ENCODE measurements at places on chromosomes 11 and 22.

GRCh38 chr11:110199184-110199981, 97.0 kb downstream of the RDX start:
- no peak for DNase-seq

DNA sequence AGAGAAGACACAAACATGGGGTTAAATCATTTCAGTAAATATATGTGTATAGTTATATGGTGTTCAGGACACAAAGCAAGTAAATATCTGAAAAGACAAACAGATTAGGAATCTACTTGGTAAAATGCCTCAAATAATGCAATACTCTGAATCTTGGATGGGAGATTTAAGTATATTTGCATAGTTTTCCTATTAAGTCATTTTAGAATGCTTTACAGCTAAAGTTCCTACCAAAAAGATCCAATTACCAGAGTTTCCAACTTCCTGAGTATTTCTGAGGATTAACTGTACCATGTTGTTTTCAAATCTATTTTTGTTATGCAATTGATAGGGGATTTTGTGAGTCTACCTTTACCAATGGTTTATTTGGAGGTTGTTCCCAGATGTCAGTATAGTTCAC, 424.4 kb upstream of the CCDC179 start:
- DNase-seq: no peak

DNA sequence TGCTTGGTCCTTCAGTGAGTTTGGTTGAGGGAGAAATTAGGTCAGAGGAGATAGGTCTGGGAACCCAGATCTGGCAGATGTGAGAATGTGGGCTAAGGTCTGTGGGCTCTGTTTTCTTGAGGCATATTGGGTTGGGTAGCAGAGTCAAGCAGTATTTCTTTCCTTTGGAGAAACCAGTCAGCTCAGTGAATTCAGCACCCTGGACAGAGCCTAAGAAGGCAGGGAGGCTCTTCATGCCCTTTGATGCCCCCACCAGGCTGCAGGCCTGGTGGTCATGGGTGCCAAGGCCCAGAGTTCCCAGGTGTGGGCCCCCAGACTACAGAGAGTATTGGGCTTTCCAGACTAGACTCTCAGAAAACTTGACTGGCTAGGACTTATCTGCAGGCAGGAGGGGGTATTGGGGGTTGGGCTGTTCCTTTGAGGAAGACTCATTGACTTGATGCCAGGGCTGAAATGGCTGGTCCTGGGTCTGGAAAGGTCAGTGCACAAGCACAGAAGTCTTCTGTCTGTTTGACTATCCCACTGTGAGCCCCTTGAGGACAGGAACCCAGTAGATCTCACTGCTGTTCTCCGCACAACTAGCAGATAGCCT, 45.3 kb upstream of the NECTIN1 start:
- peak; percentile 58 for DNase-seq

DNA sequence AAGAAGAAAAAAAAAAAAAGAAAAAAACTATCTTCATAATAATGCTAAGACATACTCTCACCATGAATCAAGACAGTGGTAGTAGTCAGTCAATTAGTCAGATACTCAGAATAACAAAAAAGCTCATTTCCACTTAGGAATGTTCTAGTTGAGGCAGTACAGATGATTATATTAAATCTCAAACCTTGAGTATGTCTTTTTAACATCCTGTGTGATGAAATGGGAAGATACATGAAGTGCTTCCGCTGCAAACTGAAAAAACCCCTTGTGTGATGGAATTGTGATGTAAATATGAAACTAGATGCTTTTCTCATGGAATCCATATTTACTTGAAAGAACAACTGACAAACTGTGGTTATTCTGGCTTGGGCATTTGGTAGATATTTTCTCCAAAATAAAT, 13.7 kb downstream of the AMOTL1 start:
- DNase-seq: no peak

GRCh38 chr11:28632338-28632737, 524.1 kb downstream of the METTL15 start:
- DNase-seq: no peak

GRCh38 chr11:11366793-11367192, 13.7 kb upstream of the CSNK2A3 start:
- no peak for DNase-seq

GRCh38 chr22:17368144-17368543, 1.1 kb upstream of the CECR2 start:
- DNase-seq: no peak

DNA sequence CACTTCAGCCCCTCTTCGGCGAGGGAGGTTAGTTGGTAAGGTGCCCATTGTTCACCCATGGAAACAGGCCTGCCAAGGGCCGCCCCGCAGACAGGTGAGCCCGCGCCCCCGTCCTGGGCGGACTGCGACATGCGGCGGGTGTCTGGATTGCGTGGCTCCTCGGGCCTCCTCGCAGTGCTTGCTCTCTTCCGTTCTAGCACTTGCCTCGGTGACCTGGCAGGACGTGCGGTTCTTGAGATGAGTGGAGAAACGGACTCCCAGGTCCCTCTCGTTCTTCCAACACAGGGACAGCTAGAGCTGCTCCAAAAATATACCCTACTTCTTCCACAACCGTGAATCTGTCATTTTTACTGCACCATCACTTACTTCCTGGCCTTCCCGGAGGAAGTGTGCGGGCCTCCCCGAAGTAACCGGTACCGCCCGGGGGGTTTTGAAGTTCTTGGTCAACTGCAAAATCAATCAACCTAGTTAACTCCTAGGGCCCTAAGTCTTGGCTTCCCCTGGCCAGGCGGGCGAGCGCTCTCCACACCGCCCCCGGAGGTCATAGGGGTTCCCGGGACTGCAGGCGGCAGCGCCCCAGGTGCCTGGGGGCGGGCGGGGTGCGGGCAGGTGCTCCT, 745 bp upstream of the ZBTB44 start:
- DNase-seq: peak; percentile 36

- DNase-seq: no peak
These were observed 102.0 kb upstream of the HSD17B12 start for GRCh38 chr11:43578346-43579170.

GRCh38 chr11:37474889-37475288, 876.9 kb upstream of the RAG2 start:
- DNase-seq: peak; percentile 56

DNA sequence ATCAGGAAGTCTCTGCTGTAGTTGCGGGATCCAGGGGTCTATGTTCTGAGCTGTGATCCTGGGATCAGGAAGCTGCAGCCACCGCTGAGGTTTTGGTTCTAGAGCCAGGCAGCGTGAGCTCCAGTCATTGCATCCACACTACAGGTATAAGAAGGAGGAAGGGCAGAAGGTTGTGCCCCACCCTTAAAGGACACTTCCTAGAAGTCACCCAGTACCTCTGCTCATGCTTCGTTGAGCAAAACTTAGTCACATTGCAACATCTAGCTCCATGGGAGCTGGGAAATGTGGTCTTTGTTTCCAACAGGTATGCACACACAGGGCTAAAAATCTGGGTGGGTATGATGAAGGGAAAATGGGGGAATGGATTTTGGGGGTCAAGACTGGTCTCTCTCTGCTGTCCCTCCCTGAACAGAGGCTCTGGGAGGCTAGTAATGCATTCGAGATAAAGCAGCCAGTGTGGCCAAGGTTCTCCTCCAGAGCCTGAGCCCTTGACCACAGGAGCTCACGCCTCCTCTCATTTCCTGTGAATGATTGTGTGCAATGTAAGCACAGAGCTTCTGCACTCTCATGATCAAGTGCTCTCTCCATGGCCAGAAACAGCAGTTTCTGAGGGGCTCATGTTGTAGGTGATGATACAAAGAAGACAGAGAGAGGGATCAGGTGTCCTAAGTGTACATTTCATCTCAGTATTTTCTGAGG, 86.8 kb upstream of the OR4B1 start:
- no peak for DNase-seq

DNA sequence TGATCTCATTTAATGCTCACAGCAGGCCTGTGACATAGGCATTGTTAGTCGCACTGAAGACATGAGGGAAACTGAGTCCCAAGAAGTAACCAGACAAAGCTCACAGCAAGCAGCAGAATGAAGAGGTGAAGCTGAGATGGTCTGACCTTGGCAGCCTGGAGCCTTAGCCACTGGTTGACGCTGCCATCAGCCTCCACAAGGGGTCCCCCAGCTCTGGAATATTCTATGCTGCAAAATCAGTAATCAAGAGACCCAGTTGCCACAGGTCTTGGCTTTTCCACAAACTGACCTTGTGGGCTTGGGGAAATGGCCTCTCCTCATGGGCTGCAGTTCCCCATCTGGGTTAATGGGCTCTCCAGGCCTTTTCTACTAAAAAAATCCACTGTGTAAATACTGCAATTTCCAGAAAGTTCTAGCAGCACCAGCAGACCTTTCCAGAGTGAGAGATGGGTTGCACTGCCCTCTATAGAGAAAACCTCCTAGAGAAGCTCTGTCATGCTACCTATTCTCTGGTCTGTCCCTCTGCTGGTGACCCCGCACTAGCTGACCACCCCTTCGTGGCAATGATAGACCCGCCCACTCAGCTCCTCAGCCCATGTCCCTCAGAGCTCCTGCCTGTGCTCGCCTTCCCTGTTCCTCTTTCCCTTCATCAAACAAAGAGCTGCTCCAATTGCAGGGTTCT, 22.6 kb upstream of the ISX start:
- no peak for DNase-seq

- peak; percentile 15 for DNase-seq
These were observed 3.9 kb downstream of the CD3D start for GRCh38 chr11:118338637-118339061.

DNA sequence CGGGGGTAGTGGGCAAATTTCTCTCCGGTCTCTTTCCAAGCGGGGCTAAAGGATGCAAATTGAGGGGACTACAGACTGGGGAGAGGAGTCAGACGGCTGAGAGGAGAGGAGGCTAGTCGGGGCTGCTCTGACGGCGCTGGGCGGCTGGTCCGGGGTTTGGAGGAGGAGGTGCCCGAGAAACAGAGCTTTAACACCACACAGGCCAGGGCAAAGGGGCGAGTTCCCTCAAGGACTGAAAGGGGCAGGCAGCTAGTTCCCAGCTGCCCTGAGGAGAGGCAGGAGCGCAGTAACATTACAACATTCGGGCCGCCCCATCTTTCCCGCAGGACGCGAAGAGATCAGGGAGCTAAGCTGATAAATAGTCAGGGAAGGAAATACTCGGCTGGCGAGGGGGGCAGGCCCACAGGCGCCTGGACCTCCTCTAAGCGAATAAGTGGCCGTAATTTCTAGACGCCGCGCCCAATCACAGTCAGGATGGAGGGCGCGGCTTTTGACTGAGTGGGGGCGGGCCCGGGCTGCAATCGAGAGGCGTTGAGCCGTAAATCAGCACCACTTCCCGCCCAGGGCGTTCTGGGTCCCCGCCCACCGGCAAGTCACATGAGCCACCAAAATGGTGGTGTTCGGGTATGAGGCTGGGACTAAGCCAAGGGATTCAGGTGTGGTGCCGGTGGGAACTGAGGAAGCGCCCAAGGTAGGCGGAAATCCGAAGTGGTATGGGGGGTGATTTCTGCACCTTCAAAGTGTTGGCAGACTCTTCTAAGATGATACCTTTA, at the start of gene TMEM126B:
TMEM126B (plus strand) TSS at position 596 of the 773 bp plus-strand sequence; CDS start at position 611, 15 bp downstream.
- DNase-seq: peak; percentile 99

- DNase-seq: no peak
These were observed 19.8 kb downstream of the NEFH start for GRCh38 chr22:29499852-29500251.

DNA sequence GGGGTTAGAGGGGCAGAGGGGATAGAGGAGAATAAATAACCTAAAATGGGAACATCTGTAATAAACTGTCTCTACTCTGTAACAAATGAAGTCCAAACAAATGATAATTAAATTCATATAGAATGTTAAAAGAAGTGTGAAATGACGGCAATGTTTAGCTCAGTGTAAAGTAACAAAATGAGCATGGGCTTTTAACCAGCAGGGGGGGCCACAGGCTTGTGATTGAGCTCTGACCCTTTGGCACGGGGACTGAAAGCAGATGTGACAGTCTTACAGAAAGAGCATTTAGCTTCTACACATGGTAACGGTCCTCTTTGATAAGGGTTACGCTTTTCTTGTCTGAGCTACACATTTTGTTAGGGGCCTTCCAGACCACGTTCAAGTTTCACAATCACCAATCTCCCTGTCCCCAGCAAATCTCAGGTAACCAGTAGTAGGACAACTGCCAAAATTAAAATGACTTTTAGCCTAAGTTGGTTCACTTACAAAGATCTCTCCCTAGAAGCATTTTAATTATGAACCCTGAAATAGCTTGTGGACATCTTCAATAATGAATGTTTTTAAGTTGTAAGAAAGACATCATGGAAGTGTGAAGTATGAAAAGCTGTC, 262.5 kb downstream of the DCDC1 start:
- DNase-seq: peak; percentile 75

- DNase-seq: no peak
These were observed 474.3 kb downstream of the METTL15 start for GRCh38 chr11:28582506-28582905.

GRCh38 chr11:11522591-11522990, 99.2 kb downstream of the GALNT18 start:
- DNase-seq: no peak

DNA sequence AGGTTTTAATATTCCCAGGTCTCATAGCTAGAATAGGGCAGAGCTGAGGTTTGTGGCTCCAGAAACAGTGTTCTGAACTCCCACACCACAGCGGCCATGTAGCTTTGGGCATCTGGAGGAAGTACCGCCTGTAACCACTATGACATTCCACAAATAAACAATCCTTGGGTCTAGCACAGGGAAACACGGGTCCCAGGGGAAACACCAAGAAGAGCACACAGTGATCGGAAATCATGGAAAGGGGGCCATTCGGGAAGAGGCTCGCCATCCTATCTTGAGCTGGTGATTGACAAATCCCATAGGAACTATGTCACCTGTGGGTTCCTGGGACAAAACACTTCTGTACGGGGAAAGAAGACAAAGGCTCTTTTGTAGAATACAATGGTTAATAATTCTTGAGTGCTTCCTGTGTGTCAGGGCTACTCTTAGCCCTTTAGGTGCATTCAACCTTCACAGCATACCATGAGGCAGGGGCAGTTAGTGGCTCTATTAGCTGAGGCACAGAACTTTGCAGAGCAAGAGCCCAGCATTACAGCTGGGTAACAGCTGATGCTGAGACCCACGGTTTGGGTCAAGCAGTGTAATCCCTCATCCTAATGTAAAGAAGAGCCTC, 514.2 kb downstream of the NTM start:
- no peak for DNase-seq

DNA sequence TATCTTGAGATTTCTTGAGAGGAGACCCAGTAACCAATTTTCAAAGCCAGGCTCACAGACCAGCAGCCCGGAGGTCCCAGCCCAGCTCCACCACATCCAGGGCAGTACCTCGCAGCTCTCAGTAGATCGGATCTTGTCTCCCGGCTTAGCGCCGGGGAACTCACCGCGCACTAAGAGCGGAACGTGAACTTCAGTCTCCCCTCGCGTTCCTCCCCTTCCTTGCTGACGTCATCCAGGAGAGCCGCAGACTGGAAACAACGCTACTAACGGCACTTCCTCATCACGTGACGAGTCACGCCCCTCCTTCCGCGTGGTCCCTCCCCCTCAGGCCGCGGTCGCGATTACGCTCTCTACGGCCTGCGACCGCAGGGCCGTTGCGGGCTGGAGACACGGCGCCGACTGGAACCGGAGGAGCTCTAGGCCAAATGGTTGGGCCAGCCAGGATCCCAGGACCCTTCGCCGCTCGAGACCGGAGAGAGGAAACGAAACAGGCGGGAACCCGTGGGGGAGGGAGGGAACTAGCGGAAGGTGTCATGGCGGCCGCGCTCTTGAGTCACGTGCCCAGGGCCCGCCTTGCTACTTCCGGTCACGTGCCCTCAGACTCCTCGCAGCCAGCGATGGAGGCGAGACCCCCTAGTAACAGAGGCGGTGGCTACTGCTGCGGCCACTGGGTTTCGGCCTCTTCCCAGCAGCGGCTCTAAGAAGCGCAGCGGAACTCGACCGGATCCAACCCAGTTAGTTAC, at the start of the genes GTF2H1 and HPS5:
GTF2H1 (plus strand) TSS at position 599 of the 743 bp plus-strand sequence. CDS start 10,508 bp downstream, outside the sequence.
HPS5 (minus strand) TSS at position 172 of the 743 bp plus-strand sequence. CDS start 4,282 bp downstream, outside the sequence.
- peak; percentile 99 for DNase-seq

Data from lung (tissue), 17 donors.